Activated CD4-positive, alpha-beta memory T cell treated with anti-CD3 and anti-CD28 coated beads for 36 hours (primary cell): ENCODE measurements at places on chromosomes 1 and 21. TPM values are rescaled to one million over a fixed set of nuclear protein-coding genes. Genes with fewer than 3 reads are reported as not detected.

Gene OR2AK2
- not detected for total RNA-seq

Gene SOX13
- total RNA-seq: 4.6 TPM

Gene TNFRSF18
- total RNA-seq: 387 TPM

- peak; percentile 89 for DNase-seq
These were observed 11.4 kb downstream of the BTBD19 start for GRCh38 chr1:44819608-44820327.

DNA sequence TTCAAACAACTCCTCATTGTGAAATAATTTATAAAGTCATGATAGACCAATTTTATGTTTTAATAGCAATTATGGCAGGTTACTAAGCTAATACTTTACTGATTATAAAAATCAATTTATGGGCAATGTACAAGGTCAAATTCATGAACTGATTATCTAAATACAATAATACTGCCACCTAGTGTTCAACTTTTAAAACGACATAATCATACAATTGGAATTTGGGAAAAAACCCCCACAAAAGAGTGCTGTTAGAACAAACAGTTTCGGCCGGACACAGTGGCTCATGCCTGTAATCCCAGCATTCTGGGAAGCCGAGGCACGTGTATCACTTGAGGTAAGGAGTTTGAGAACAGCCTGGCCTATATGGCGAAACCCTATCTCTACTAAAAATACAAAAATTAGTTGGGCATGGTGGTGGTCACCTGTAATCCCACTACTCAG lies 14.0 kb downstream of the GTF2B start:
- DNase-seq: no peak

Gene TRIM17
- 1.6 TPM for total RNA-seq

GRCh38 chr1:210234329-210234757 lies 1.7 kb downstream of the SERTAD4 start:
- no peak for DNase-seq

DNA sequence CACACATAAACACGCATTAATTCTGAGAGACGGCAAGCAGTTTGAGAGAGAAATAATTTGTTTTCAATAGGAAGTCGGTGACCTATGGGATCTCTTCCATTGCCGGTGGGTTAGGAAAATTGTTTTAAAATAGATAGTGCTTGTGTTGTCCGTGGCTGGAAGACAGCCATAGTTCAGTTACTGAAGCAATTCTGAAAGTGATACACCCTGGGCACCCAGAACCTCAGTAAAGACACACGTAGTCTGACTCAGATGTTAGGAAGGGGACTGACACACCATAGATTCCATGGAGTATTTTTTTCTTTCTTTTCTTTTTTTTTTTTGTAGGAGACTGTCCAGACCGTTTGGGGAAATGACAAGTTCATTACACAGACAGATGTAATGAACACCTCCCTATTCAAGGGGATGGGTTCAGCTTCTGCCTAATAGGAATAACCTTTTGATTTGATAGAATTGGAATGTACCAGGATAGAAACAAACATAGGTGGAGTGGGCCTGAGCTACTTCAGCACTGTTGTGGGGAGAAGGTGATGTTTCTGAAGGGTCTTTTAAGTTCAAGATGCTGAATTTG lies 1.6 kb downstream of the C1orf21 start:
- DNase-seq: no peak

DNA sequence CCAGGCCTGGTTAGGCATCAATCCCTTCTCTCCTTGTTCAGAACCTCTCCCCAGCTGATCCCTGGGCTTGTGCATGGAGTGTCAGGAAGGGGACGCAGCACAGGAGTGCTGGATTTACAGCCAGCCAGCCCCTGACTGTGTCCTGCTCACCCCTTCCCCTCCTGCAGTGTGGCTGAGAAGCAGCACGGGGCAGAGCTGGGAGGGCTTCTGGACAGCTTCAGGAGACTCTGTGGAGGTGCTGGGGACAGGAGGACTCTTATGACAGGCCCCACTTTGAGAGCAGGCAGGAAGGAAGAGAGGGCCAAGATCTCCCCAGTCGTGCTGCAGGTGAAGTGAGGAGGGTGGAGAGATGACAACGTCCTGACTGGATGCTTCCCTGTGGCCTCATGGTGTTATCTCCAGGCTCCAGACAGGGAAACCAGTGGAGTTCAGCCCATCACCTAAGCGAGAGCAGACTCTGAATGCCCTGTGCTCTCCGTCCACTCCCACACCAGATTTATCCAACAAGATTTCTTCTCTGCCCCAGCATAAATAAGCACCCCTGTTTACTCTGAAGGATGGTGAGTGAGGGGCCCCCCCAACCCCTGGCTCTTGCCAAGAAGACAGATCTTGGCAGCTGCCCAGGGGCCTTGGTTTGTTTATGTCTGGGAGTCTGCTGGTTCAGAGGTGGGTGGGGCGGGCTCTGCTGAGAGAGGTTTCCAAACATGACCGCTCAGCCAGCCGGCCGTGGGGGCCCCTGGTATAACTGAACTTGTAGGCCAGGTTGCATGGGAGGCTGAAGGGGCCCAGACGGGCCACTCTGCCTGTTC lies 21.3 kb downstream of the TMCC2 start:
- DNase-seq: no peak

Gene HMCN1
- total RNA-seq: not detected

GRCh38 chr1:217253985-217254384 lies 376.9 kb downstream of the GPATCH2 start:
- no peak for DNase-seq

Gene DCST1
- total RNA-seq: not detected

DNA sequence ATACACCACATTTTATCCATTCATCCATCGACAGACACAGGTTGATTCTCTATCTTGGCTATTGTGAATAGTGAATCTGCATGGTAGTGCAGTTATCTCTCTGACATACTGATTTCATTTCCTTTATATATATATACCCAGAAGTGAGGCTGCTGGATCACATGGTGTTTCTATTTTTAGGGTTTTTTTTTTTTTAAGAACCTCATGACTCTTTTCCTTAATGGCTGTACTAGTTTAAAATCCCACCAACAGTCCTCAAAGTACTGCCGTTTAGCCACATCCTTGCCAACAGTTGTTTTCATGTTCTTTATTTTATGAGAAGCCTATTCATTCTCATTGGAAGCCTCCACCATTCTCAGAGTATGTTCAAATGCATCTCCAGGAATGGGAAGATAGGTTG lies 258.7 kb upstream of the SNX7 start:
- no peak for DNase-seq

Gene LCA5L
- 0.36 TPM for total RNA-seq

GRCh38 chr21:31556662-31557061 lies 102.8 kb upstream of the SOD1 start:
- no peak for DNase-seq

- DNase-seq: no peak
These were observed 74.9 kb upstream of the CNIH3 start for GRCh38 chr1:224541072-224541790.

DNA sequence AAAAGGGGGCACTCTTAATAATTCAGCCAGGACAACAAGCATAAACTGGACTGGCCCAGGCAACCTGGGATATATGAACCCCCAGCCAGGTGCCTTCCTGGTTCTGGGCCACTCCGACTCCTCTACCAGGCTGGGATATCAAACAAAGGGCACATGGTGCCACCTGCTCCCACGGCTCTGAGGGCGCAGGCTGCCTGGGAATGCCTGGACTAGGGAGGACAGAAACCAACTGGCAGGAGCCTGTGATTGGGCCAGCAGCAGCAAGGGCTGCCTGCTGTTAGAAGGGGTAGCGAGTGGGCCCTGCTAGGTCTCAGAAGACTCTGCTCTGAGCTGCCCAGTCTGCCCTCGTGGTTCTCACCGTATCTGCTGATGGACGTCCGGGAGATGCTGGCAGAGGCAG lies 123.2 kb upstream of the CD34 start:
- DNase-seq: no peak

- DNase-seq: no peak
These were observed 29.1 kb downstream of the NTPCR start for GRCh38 chr1:232979558-232979957.

- no peak for DNase-seq
These were observed 65.6 kb upstream of the SCCPDH start for GRCh38 chr1:246658567-246658966.

Gene KRTAP11-1
- total RNA-seq: not detected

Gene ELAPOR1
- total RNA-seq: 11.5 TPM

- DNase-seq: no peak
These were observed 206.4 kb downstream of the PTPRC start for GRCh38 chr1:198845271-198845670.

Gene PLA2G4A
- 0.97 TPM for total RNA-seq

Gene OR10Z1
- not detected for total RNA-seq

Gene MARK1
- total RNA-seq: not detected

Gene AGPAT3
- total RNA-seq: 82.4 TPM

DNA sequence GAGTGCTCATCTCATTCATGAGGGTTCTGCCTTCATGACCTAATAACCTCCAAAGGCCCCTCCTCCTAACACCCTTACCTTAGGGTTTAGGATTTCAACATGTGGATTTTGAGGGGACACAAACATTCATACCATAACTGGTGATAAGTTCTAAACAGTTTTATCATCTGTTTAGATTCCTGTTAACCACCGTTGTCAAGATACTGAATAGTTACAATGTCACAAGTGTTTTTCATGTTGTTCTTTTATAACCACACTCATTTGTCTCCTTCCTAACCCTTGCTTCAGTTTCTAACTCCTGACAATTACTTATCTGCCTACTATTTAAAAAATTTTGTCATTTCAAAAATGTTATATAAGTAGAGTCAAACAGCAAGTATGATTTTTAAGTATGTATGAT lies 86.0 kb downstream of the NCAM2 start:
- no peak for DNase-seq

GRCh38 chr1:16720351-16721223 lies 19.7 kb upstream of the RNU1-4 start:
- DNase-seq: no peak

Gene OR14K1
- not detected for total RNA-seq

DNA sequence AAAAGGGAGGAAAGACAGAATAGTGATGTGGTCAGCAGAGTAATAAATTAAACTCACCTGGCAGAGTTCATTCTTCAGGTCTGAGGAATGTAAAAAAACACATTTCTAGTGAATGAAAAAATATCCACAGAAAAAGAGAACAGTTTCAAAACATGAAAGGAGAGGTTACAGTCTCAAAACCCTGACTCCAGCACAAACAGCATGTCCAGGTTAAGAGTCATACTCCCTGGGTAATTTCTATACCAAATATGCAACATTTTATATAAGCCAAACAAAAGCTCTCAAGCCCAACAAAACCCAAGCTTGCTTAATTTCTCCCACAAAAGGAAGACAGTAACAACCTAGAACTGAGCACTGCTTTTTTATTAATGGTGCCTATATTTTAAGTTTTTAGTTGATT lies 173.0 kb downstream of the NTMT2 start:
- no peak for DNase-seq

DNA sequence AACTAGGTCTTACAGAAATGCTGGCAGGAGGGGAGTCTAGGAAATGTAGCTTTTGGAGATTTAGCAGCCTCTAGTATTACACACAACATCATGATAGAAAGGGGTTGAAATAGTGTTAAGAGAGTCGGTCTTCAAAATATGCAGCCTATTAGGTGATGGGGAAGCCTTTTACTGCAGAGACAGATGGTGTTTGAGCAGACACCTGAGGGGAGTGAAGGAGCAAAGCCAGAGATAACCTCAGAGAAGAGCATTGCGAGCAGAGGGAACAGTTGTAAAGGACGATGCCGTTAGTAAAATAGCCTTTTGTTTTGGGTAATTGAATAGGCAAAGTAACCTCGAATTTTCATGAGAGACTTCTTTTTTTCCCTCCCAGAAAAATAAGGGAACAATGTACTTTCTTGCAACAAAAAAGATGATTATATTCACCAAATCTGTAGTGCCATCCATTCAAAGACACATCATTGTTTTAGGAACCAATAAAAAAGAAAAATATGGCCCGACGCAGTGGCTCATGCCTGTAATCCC lies 66.3 kb upstream of the KIF1B start:
- no peak for DNase-seq

Gene ZNF695
- total RNA-seq: 0.99 TPM

Gene ZNF496
- 10.6 TPM for total RNA-seq
